Fibroblast of lung (primary cell): ENCODE measurements at places on chromosomes 11 and 22. TPM values are rescaled to one million over a fixed set of nuclear protein-coding genes. Genes with fewer than 3 reads are reported as not detected.

The PHOX2A gene
- total RNA-seq = not detected in 2 replicates

The TTC28 gene
- 22.9 and 31.4 TPM in 2 replicates for total RNA-seq

The OR5B21 gene
- total RNA-seq = not detected in 2 replicates

The DNAJC4 gene
- total RNA-seq = 12.6 TPM in 2 replicates

The APOBEC3B gene
- 0.77 and 2.3 TPM in 2 replicates for total RNA-seq

The C11orf52 gene
- total RNA-seq = 0.51 and 0.99 TPM in 2 replicates

The CRYBA4 gene
- not detected in 2 replicates for total RNA-seq

The TMEM151A gene
- total RNA-seq = under 0.01 TPM in 2 replicates

The LRRN4CL gene
- total RNA-seq = 13.4 and 31.5 TPM in 2 replicates

The DLG2 gene
- 2.1 and 2.3 TPM in 2 replicates for total RNA-seq

The LRRC56 gene
- total RNA-seq = 0.77 and 1.3 TPM in 2 replicates

The ISX gene
- not detected in 2 replicates for total RNA-seq

The OR6T1 gene
- total RNA-seq = not detected in 2 replicates

The VPS51 gene
- total RNA-seq = 144 and 171 TPM in 2 replicates

The CLMP gene
- 84.5 and 107 TPM in 2 replicates for total RNA-seq

The CYTH4 gene
- under 0.01 and 0.26 TPM in 2 replicates for total RNA-seq

The EMSY gene
- total RNA-seq = 11.6 and 11.9 TPM in 2 replicates

The DEFB131B gene
- total RNA-seq = not detected in 2 replicates

The GP1BB gene
- total RNA-seq = 1.8 and 2.1 TPM in 2 replicates

The ZC3H12C gene
- total RNA-seq = 8.5 and 10.1 TPM in 2 replicates

The TEX54 gene
- not detected in 2 replicates for total RNA-seq

The KIAA1671 gene
- 0.77 and 1.3 TPM in 2 replicates for total RNA-seq

The OR51B4 gene
- total RNA-seq = 0.17 TPM in 1 of 2 replicates, not detected in the other

The KCTD14 gene
- 0.33 and 0.77 TPM in 2 replicates for total RNA-seq

The TTC36 gene
- total RNA-seq = 0.99 and 1.0 TPM in 2 replicates

The MS4A10 gene
- total RNA-seq = not detected in 2 replicates

The FOLH1 gene
- 0.51 and 1.2 TPM in 2 replicates for total RNA-seq

The RTN4RL2 gene
- 0.17 and 0.26 TPM in 2 replicates for total RNA-seq

The DAGLA gene
- 1.3 and 2.0 TPM in 2 replicates for total RNA-seq

The PRODH gene
- 0.26 TPM in 1 of 2 replicates, not detected in the other for total RNA-seq
